ENCODE measurements at places on chromosomes 16 and 17. TPM values are rescaled to one million over a fixed set of nuclear protein-coding genes. Genes with fewer than 3 reads are reported as not detected.

KRTAP2-3 gene
- total RNA-seq = not detected

AIPL1 gene
- not detected for total RNA-seq

FBXO31 gene
- 57.9 TPM for total RNA-seq

RMI2 gene
- total RNA-seq = 0.49 TPM

TBC1D3D gene
- total RNA-seq = not detected

ZG16 gene
- total RNA-seq = not detected

C16orf96 gene
- total RNA-seq = not detected

RHOT1 gene
- 47.0 TPM for total RNA-seq

TP53TG3 gene
- not detected for total RNA-seq

ABCA6 gene
- total RNA-seq = 38.5 TPM

HID1 gene
- total RNA-seq = 14.3 TPM

ANKRD13B gene
- total RNA-seq = 11.5 TPM

GGA2 gene
- 61.7 TPM for total RNA-seq

ABI3 gene
- total RNA-seq = 10.8 TPM

SOST gene
- total RNA-seq = 45.2 TPM

CARHSP1 gene
- 62.7 TPM for total RNA-seq

HSD17B1 gene
- 0.14 TPM for total RNA-seq

CDH11 gene
- total RNA-seq = 191 TPM

IL34 gene
- 11.9 TPM for total RNA-seq

VTN gene
- 3.1 TPM for total RNA-seq

PPL gene
- 28.8 TPM for total RNA-seq

NPIPA7 gene
- 12.9 TPM for total RNA-seq

HLF gene
- 10.2 TPM for total RNA-seq
